ENCODE measurements at places on chromosomes 16 and 17.

DNA sequence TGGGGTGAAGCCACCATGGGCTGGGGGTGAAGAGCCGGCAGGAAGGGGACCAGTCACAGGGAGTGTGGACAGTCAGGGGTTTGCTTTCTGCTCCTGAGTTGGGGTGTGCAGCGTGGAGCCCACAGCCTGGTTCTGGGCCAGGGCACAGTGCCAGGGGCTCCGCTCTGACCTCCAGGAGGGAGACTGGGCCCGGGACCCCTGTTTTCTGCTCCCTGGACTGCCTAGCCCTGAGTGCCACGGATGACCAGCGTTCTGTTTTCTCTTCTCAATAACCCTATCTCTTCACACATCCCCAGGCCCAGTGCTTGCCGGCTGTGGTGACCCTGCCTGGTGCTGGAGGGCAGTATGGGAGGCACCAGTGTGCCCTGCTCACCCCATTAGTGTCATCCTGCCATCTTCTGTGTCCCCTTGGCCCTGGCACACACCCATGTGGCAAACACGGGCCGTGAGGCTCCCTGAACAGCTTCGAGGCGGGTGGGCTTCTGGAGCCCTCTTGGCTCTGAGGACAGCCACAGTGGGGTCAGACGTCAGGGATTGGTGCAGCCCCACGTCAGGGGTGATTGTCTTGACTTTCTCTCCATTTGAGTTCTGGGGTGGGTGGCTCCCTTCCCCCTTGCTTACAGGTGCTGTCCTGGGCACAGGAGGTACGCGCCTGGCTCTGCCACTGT is 1.1 kb downstream of the CEMP1 start:
- no peak for DNase-seq

DNA sequence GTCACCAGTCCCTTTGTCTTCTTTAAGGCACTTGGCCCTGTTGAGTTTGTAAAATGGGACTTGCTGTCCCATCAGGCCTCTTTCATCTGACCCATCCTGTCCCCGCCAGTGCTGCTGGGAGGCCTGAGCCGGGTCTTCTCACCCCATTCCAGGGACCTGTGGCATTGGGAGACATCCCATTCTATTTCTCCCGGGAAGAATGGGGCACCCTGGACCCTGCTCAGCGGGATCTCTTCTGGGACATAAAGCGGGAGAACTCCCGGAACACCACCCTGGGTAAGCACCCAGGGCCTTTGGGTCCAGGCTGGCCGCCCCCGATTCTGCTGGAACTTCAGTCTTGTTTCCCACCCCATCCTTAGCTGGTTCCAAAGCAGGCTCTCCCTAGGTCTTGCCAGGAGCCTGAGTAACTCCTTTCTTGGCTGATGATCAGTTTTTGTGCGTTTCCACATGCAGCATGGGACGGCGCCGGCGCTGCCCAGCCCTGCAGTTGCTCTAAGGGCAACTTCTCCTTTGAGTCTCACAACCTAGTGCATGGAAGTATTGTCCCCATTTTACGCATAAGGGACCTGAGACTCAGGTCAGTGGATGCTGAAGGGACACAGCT is 4.1 kb downstream of the ZNF213 start:
- no peak for DNase-seq

DNA sequence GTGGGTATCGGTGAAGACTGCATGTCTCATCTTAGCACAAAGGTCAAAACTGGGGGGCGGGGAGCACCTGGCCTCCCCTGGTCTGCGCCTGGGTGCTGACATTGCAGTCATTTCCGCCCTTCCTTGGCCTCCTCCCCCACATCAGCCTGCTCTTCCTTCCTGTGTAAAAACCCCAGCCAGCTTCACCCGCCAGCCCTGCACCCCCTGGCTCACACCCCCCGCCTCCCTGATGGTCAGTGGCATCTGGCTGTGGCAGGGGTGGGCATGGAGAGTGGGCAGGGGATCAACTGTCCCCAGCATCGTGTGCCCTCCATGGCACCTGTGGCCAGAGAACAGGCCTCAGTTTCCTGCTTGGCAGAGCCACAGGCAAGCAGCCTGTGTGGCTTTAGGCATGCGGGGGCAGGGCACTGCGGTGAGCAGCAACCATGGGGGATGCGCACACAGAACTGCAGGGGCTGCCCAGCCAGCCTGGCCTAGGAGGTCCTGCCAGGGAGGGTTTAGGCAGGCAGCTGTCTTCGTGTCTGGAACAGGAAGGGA is 26.5 kb upstream of the LASP1NB start:
- peak; percentile 83 for DNase-seq

DNA sequence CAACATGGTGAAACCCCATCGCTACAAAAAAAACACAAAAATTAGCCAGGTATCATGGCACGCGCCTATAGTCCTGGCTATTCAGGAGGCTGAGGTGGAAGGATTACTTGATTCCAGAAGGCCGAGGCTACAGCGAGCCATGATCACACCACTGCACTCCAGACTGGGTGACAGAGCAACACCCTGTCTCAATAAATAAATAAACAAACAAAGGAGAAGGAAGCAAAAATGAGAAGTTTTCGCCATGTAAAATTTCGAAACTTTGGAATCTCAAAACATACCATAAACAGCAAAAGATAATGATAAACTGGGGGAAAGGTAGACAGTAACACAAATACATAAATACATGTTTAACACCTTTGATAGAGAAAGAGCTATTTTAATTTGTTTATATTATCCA is 130.9 kb downstream of the ZFHX3 start:
- no peak for DNase-seq

GRCh38 chr17:10276436-10276835 is 78.0 kb upstream of the GAS7 start:
- no peak for DNase-seq

DNA sequence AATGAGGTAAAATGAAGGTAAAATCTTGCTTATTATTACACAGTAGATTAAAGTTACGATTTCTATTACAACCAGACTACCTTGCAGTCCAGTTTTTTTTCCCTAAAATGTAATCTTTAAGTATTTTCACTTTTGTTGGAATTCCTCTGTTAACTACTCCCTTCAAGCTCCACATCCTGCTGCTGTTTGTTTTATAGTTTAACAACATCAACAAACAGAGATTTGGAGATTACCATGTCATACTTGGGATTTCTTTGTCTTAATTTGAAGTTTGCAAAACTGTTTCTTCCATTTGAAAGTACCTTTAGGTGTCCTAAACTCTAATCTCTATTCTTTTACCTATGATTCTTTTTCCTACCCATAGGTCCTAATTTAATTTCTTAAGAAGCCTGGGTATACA is 83.3 kb downstream of the ABHD15 start:
- DNase-seq, result no peak

DNA sequence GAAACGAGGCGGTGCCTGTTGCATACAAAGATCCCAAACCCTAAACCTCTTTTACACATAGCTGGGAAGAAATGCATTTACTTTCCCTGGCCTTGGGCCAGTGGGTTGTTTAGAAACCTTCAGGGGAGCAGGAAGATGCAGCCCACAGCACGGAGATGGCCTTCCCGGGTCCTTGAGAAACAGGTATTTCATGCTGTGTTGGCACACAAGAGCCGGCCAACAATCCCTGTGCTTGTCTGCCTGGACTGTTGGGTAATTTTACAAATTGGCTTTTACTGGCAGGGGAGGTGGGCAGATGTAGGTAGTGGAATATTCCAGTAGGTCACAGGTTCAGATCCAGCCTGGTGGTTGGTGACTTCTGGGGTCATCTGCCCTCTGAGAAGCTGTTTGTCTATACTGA is 148.0 kb downstream of the FOXL1 start:
- DNase-seq, result no peak

GRCh38 chr16:27960619-27961295 is 102.8 kb downstream of the GSG1L start:
- DNase-seq, result no peak

GRCh38 chr17:42992872-42993271 is 5.3 kb upstream of the RPL27 start:
- DNase-seq, result no peak

DNA sequence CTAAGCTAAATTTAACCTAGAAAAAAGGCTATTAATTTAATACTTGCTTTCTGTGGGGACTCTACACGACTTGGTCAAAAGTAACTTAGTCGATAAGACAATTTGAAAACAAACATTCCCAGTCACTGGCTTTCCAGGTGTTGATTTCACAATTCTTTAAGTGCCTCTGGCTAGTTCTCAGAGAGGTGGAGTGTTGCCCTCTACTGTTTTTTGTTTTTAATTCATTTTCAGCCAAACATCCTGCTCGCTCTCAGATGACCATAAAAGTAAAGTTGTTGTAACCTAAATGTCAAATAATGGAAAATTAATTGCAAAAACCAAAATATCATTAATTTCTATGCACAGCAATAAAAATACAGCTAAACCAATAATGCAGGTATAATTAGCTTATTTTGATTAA is 107.1 kb downstream of the MYO1D start:
- no peak for DNase-seq

- DNase-seq, result no peak
These were observed 94.3 kb upstream of the AXIN2 start for GRCh38 chr17:65655706-65656105.

GRCh38 chr16:1102921-1103635 is 7.0 kb upstream of the C1QTNF8 start:
- peak; percentile 16 for DNase-seq

- no peak for DNase-seq
These were observed 11.4 kb upstream of the ITGAM start for GRCh38 chr16:31248344-31248743.

- no peak for DNase-seq
These were observed 17.8 kb downstream of the MEAK7 start for GRCh38 chr16:84486551-84487235.

- no peak for DNase-seq
These were observed 3.9 kb upstream of the HOXB5 start for GRCh38 chr17:48597528-48597777.

DNA sequence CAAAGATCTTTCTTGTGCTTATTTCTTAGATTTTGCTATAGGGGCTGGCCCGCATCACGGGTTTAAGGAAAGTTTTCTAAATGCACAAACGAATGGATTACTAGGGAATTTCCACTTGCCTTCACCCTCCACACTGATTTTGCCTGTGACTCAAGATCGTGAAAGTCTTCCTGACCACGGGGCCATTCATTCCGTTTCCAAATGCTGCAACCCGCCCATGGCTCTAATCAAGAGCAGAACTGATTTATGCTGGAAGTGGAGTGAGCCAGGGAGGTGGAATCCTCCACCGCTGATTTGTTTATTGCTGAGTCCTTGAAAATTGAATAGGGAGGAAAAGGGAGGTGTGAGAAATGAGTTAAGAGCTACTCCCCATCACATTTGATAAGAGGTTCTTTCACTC is 52.4 kb downstream of the CA10 start:
- no peak for DNase-seq

- DNase-seq, result no peak
These were observed 38.1 kb upstream of the NLK start for GRCh38 chr17:28004344-28004743.

DNA sequence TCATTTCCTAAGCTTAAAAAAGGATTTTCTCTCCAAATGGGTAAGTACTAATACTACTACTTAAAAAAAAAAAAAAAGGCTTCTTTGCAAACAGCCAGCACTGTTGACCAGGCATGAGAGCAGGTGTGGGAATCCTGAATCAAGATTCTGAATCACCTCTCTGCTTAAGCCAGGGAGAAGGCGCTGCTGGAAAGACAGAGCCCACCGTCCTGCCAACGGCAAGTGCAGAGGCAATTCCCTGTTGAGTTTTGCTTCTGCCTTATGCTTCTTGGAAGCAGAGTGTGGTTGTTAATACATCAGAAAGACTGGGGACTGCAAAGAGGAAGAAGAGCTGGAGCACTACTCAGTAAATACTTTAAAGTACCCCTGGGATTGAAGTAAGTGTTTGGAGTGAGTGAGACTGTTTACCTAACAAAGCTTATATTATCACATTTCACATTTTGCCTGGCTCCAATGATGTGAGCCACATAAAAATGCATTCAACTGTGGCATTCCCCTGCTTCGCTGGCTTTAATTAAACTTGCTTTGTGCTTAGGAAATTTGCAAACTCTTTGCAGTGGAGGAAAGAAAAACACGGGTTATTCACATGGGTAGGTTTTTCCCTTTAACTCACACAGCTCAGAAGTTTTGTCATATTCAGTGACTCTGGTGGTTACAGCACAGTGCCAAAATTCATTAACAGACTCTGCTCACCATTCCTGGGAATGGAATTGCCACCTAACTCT is 86.0 kb upstream of the KIF2B start:
- DNase-seq, result no peak

GRCh38 chr17:9729735-9730420 is 61.5 kb downstream of the DHRS7C start:
- DNase-seq, result no peak

DNA sequence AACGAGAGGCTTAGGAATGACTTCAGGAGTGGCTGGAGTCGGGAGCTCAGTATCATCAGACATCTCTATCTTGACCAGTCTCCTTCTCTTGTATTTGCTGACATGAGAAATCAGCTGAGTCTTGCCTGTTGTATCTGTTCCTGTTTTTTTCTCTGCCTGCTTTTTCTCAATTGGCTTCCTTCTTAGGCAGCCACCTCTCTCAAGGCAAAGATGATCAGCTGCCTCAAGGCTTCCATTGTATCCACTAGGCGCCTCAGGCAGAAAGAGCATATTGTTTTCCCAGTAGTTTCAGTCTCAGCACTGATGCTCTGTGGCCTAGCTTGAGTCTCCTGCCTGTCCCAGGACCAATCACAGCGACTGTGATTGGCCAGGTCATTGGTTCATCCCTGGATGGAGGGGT is 306.2 kb downstream of the CPPED1 start:
- DNase-seq, result no peak

DNA sequence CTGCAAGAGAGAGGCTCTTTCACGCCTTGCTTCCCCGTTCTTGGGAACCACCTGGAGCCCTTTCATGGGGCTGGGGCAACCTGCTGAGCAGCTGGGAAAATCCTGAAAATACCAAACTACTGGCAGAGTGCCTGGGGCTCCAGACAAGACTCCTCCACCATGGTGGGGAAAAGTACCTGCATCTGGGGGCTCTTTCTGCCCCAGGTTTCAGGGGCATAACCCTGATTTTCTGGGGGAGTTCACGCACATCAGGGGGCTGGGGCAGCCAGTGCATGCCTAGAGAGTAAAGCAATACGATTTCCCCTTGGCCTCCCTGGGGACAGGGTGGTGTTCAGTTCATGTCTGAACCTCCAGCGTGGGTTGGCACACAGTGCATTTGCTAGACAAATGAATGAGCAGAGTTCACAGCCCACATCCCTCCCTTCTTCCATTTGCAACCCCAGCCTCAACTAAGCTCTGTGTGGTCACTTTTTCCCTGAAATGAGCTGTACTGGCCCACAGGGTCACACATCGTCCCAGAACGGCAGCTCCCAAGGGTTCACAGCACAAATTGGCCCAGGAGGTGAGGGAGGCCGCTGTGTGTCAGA is 5.2 kb upstream of the CDC42EP4 start:
- no peak for DNase-seq

- DNase-seq, result no peak
These were observed 805.3 kb upstream of the SOX9 start for GRCh38 chr17:71315568-71315967.

- DNase-seq, result no peak
These were observed 11.5 kb upstream of the BAHCC1 start for GRCh38 chr17:81383504-81384421.

- no peak for DNase-seq
These were observed 77.9 kb upstream of the SDK2 start for GRCh38 chr17:73722165-73722564.

GRCh38 chr16:89370081-89370511 is 120.3 kb downstream of the ANKRD11 start:
- no peak for DNase-seq

GRCh38 chr16:73171380-73171779 is 123.5 kb upstream of the ZFHX3 start:
- no peak for DNase-seq

Measured in stimulated activated CD8-positive, alpha-beta memory T cell treated with anti-CD3 and anti-CD28 coated beads, Interleukin-15, amount 100 ng/mL, for 4 hours (primary cell).